ENCODE measurements at places on chromosomes 4 and X.
A peak's percentile ranks its signal among the peaks of the same experiment; 100 is the strongest.

- peak; percentile 68 for DNase-seq
Observed at GRCh38 chrX:153474718-153475117, 4.3 kb upstream of the HAUS7 start.

GRCh38 chr4:24164054-24164693 is 274.3 kb upstream of the PPARGC1A start:
- DNase-seq: no peak

GRCh38 chr4:24809376-24809775 is 14.0 kb downstream of the SOD3 start:
- no peak for DNase-seq

GRCh38 chr4:113884655-113885054 is 94.8 kb downstream of the ARSJ start:
- no peak for DNase-seq

GRCh38 chr4:76960014-76960413 is 10.5 kb downstream of the SEPTIN11 start:
- DNase-seq: no peak

Measured in left lung (tissue), 14 donors.